Cerebellar nuclear complex (tissue), 1 donor: ENCODE measurements at places on chromosomes 16 and 17.

DNA sequence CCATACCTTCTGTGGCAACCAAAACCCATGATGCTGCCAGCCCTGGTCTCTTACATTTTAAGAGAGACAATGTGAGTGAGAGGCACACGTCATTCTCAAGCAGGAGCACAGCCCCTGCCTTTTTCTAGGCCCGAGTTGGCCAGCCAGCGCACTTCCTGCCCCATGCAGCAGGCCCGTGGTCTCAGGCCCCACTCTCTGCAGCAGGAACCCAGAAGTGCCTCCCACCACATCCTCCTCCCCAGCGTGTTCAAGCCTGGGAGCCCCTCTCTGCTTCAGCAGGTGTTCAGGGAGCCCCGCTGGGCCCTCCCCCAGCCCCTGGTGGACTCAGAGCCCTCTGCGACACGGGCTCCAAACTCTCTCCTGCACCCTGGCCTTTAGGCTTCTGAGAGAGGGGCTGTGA lies 30.5 kb downstream of the ITGAE start:
- DNase-seq, result no peak

- DNase-seq, result peak; percentile 64
Observed at GRCh38 chr16:4328046-4328781, 12.3 kb downstream of the GLIS2 start.

DNA sequence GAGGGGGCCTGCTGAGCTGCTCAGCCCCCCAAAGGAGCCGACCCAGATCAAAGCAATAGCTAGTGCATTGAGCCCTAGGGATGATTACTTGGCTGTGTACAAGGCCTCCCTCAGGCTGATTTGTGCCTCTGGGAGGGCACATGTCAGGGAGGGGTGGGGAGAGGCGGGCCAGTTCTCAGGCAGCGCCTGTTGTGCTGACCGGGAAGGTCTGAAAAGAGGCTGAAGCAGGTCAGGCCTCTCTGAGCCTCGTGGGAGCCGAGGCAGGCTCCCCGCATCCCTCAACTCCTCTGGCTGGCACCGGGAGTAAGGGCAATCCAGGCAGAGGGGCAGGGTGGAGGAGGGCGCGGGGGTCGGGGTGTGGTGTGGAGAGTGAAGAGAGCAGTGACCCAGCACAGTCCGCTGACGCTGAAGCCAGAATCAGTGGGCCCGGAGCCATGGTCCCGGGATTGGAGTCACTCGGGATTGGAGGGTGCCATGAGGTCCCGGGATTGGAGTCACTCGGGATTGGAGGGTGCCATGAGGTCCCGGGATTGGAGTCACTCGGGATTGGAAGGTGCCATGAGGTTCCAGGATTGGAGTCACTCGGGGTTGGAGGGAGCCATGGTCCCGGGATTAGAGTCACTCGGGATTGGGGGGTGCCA lies 3.0 kb downstream of the DCXR start:
- DNase-seq, result no peak

- no peak for DNase-seq
Observed at GRCh38 chr16:61237884-61238485, 798.3 kb downstream of the CDH8 start.

- DNase-seq, result no peak
Observed at GRCh38 chr16:54080524-54081008, 206.0 kb downstream of the IRX3 start.

DNA sequence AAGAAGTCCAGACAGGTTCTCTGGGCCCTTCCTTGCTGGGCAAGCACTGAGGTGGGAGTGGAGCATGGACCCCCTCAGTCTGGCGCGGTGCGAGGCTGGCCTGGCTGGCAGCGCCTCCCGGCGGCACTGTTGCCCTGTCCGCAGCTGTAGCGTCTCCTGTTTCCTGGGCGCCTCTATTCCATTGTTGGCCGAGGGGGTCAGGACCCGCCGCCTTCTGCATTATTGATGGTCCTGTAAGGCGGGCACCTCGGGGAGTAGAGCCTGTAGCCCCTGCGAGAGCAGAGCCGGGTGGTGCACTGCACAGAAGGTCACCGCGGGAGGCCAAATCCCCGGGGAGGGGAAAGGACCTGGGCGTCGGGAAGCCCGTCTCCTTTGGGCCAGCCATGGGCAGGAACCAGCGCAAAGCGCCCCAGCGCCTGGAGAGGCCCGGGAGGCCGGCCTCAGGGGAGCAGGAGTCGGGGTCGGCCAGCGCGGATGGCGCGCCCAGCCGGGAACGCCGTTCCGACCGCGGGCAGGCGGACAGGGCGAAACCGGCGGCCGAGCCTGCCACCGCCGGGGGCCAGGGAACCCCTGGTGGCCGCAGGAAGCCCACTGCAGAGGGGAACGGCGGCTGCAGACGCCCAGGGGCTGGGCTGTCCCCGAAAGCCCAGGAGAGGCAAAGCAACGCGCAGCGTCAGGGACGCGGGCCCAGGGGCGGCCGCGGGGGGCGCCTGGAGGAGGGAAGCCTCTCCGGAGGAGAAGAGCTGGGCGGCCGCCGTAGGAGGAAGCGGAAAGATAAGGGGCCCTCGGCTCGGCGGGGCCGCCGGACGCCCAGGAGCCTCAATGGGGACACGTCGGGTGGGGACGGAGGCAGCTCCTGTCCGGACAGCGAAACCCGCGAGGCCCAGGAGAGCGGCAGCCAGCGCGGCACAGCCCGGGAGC lies at the start of gene MYO15B:
MYO15B (plus strand) TSS at position 126 of the 921 bp plus-strand sequence; CDS start at position 384, 258 bp downstream.
- no peak for DNase-seq

- no peak for DNase-seq
Observed at GRCh38 chr17:6244253-6244652, 174.1 kb downstream of the WSCD1 start.

GRCh38 chr17:37365589-37365988 lies 10.2 kb upstream of the C17orf78 start:
- no peak for DNase-seq

- no peak for DNase-seq
Observed at GRCh38 chr16:72111657-72112451, 18.2 kb downstream of the DHX38 start.

DNA sequence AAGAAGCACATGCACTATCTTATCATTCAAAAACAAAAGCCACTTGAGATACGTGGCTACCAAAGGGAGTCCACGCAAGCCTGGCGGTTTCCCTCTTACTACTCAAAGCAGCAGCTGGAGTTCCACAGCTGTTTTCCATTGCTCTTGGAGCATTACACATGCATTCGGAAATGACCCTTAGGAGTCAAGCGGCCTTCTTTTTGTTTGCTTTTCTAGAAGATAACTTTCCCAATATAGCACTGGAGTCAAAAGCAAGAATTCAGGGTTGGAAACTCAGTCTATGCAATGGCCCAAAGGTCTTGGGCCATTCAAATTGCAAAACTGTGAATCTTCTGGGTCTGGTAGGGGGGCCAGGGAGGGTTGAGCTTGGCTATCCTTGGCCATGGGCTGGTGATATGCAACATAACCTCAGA lies 97.8 kb upstream of the MAF start:
- no peak for DNase-seq

GRCh38 chr17:80386341-80386740 lies 28.6 kb upstream of the ENDOV start:
- DNase-seq, result no peak

DNA sequence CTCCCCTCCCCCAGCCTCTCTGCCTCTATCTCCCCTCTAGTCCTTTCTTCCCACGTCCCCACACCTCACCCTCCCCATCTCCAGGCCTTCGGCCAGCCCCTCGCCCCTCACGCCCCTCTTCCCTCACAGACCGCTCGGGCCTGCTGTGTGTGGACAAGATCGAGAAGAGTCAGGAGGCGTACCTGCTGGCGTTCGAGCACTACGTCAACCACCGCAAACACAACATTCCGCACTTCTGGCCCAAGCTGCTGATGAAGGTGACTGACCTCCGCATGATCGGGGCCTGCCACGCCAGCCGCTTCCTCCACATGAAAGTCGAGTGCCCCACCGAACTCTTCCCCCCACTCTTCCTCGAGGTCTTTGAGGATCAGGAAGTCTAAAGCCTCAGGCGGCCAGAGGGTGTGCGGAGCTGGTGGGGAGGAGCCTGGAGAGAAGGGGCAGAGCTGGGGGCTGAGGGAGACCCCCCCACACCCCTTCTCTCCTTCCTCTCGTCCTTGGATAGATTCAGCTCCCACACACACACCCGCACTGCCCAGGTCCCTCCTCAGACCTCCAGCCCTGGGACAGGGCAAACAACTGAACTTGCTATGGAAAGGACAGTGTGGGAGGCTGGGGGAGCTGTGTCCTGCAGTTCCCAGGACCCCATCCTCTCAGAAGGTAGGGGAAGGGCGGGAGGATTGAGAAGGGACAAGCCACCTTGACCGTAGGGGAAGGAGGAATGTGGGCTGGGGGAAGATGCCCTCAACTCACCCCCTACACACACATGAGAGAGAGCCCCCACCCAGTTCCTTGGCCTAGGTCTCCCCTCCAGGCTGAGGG lies 11.1 kb downstream of the NR1D1 start:
- no peak for DNase-seq

DNA sequence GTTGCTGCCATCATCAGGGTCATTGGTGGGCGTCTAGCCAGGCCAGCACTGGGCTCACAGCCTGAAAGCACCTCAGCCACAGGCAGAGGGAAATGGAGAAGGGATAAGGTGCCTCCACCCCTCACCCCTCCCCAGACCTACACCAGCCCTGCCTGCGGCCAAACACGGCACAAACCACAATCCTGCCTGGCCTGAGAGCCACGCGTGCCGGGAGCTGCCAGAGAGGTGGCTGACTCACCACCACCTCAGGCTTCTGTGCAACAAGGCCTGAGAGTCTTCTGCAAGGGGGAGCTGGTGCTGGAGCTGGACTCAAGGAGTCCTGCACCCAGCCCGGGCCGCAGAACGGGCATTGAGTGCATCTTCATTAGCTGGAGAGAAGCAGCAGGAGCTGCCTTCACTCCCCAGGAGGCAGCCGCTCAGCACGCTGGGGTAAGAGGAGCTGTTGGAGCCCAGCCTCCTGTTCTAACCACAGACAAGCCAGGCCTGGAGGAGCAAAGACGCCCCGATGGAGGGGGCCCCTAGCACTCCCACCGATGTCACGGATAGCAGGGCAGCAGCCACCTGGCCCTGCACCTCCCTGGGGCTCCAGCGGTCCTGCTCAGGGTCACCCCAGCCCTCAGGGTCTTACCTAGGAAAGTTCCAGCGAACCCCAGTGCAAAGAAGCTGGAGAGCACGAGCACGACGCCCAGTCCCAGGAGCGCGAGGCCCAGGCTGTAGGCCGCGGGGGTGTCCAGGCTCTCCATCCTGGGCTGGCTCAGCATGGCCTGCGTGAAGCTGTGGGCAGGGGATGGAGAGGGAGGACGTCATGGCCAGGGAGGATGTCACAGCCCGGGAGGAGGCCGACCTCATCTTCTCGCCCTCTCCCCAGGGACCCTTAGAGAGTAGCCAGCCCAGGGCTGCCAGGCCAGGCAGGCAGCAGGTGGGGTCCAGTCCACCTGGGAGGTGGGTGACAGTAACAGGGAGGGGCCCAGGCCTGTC lies 16.0 kb upstream of the RASD1 start:
- DNase-seq, result no peak

DNA sequence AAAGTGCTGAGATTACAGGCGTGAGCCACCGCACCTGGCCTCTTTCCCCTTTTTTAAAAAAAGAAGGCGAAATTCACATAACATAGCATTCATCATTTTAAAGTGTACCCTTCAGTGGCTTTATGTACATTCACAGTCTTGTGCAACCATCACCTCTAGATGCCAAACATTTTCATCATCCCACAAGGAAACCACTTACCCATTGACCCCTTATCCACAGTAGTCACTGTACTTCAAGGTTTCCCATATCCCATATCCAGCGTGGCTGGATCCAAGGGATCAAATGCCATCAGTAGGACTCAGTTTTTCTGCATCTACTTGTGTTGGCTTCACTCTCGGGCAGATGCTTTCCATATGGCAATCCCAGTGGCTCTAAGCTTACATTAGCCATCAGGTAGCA lies 50.3 kb downstream of the BMERB1 start:
- no peak for DNase-seq

DNA sequence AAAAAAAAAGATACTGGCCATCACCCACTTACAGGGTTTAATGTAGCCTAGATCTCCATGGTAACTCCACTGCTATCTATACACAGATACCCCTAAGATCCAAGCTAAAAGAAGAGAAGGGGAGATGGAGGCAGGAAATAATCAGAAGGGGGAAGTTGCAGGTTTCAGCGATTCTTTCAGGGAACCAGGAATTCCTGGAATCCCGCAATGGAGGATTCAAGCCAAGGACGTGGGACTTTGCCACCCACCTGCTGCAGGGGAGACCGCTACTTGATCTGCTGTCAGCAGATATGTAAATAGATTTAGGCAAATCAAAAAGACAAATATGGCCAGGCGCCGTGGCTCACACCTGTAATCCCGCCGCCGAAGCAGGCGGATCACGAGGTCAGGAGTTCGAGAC lies 121.1 kb downstream of the AIPL1 start:
- DNase-seq, result no peak

- no peak for DNase-seq
Observed at GRCh38 chr17:47288531-47289116, 35.0 kb downstream of the ITGB3 start.

- DNase-seq, result no peak
Observed at GRCh38 chr16:57123974-57124674, 31.7 kb downstream of the CPNE2 start.

- no peak for DNase-seq
Observed at GRCh38 chr17:79192503-79193351, 118.1 kb downstream of the ENGASE start.

- DNase-seq, result no peak
Observed at GRCh38 chr17:606508-607250, 108.0 kb downstream of the VPS53 start.

DNA sequence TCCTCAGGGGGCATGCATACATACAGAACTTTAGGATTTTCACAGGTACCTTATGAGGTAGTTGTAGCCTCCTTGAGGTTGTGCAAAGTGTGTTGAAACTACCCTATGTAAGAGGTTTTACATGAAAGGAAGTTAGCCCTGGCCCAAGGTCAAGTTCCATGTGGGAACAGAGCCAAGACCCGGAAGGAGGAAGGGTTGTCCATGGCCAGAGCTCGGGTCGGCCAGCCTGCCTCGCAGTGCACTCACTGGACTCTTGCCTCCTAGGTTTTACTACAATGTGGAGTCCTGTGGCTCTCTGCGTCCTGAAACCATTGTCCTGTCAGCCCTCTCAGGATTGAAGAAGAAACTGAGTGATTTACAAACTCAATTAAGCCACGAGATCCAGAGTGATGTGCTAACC lies 8.2 kb downstream of the POLR2C start:
- no peak for DNase-seq
